Midbrain (tissue), 1 donor: ENCODE measurements at places on chromosomes 11 and 22.

- DNase-seq, result no peak
Measured at GRCh38 chr11:31326470-31327148, 42.9 kb downstream of the DCDC1 start.

GRCh38 chr11:130817330-130817944 lies 98.8 kb downstream of the SNX19 start:
- no peak for DNase-seq

DNA sequence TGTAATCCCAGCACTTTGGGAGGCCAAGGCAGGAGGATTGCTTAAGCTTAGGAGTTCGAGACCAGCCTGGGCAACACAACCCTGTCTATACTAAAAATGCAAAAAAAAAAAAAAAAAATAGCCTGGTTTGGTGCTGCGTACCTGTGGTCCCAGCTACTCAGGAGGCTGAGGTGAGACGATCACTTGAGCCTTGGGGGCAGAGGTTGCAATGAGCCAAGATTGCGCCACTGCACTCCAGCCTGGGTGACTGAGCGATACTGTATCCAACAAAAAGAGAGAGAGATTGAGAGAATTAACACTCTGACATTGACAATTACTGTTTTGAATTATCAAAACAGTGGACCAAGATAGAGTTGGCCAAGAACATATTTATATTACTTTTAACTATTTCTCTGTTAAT lies 53.7 kb downstream of the SIK2 start:
- no peak for DNase-seq

GRCh38 chr11:37248145-37248544 lies 650.1 kb upstream of the RAG2 start:
- no peak for DNase-seq

DNA sequence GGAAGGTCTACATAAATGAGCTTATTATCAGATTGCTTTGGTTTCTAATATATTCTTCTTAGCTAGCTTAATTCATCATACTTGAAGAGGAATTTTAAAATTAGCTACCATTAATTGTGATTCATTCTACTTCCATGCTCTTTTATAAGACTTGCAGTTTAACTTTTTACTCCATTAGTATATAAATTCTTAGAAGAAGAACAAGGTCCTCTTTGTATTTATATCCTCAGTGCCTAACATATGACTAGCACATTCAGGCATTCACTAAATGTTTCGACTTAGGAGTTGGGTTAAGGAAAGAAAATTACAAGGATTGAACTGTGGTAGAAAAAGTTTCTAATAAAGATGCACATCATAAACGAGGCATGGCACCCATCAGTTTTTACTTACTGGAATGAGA lies 1135.5 kb downstream of the JRKL start:
- no peak for DNase-seq

- DNase-seq, result no peak
Measured at GRCh38 chr11:17383461-17383860, 5.0 kb downstream of the KCNJ11 start.

- no peak for DNase-seq
Measured at GRCh38 chr11:44600839-44601383, 35.4 kb downstream of the CD82 start.

DNA sequence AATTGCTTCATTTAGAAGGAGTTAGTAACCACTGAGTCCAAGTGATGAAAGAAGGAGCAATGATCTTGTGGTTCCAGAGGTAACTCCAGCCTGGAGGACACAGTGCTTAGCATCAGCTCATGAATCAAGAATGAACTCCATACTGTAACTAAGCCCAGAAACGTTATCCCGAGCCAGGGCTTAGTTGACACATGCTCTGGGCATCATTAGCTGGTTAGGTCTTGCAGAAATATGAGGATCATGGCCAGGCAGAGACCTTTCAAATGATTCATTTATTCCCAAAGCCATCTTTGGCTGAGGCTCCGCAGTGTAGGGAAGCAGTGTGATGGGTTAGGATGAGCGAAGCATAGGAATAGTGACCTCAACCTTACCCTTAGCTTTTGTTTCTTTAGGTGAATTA lies 277.4 kb downstream of the FAM76B start:
- no peak for DNase-seq

DNA sequence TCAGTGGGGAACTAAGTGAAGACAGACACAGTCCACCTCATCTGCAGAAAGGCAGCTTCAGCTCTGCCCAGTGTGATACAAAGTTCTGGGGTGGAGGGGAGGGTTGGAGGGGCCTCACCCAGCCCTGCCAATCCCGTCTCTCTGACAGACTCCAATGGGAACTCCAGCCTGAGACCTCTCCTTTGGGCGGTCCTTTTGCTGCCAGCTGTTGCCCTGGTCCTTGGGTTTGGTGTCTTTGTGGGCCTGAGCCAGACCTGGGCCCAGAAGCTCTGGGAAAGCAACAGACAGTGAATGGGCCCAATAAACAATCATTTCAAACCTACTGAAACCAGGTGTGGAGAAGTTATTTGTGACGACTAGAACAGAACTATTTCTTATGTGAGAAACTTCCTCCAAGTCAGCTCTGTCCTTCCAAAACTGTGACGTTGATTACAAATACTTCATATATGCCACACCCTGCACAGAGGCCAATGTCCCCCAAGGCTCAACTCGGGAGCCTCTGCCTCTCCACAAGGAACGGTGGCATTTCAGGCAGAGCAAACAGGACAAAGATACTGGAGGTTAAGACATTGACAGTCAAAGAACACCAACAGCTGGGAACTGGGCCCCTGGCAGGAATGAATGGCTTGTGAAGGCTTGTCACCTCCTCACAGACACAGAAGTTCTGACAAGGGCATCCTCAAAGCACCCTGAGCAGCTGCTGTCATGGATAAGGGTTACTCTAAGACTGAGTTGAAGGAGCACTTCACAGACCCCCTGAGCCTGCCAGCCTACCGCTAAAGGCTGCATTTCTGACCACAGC lies 8.2 kb downstream of the ZP1 start:
- DNase-seq, result no peak

DNA sequence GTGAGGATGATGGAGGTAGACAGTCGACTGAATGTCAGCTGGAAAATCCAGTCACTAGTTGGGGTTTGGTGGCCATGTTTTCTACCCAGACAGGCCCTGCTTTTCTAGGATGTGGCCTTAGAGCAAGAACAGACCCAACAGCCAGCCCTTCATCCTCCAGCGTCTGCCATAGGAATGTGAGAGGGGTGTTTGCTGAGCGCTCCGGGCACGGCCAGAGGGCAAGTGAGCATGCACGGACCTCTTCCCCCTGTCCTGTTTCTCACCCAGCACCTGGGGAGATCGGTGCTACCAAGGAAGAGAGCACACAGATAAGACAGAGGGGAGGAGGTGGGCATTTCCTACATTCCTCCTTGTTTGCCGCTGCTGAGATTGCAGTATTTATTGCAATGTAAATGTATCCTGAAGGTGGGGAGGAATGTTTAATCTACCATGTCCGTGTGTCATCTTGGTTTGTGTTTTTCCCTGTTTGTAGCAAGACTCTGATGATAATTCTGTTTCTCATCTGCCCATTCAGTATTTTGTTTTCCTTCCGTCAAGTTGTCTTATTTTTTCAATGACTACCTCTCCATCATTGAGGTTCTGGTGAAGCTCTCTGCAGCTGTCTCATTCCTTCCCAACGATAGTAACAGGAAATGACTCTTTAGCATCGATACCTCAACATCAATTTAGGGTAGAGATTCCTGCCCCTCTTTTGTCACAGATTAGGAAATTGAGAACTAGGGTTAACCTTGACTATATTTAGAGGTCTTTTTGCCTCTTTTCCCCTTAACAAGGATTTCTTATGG lies 4.9 kb upstream of the ATF4 start:
- no peak for DNase-seq

GRCh38 chr11:6617315-6617781 lies 1.9 kb downstream of the TPP1 start:
- DNase-seq, result no peak

- DNase-seq, result no peak
Measured at GRCh38 chr11:57485217-57485990, 25.1 kb downstream of the RTN4RL2 start.

DNA sequence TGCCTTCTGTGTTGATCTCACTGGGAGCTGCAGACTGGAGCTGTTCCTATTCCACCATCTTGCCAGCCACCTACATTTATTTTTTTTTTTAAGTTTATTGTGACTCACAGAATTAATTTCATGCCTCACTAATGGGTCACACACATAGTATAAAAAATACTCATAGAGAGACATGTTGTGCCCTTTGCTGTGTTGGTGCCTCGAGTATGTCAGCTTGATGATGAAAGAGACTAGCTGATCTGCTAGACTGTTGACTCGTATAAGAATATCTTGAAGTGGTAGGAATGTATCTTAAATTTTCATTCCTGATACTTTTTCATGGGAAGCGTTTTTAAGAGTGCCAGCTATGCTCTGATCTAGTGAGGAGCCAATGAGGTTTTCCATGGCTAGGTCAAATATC lies 28.6 kb upstream of the AMPD3 start:
- no peak for DNase-seq

GRCh38 chr11:26675233-26675928 lies 46.5 kb downstream of the SLC5A12 start:
- no peak for DNase-seq

- no peak for DNase-seq
Measured at GRCh38 chr22:26735019-26735409, 77.6 kb downstream of the MIAT start.

DNA sequence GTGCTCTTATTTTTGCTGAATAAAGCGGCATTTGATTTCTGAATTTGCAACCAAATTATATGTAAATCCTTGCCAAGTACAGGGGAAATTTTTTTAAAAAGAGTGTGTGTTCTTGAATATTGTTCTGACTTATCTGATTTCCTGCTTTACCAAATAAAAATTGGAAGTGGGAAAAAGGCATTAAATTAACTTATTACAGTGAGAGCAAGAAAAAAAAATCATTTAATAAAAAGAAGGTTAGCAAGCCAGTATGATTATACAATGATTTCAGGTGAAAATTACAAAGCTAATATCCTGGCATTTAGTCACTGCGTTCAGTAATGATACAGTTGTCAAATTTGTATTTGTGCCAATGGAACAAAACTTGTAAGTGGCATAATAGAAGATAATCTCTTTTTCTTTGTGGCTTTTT lies 82.1 kb upstream of the PPARA start:
- DNase-seq, result no peak

DNA sequence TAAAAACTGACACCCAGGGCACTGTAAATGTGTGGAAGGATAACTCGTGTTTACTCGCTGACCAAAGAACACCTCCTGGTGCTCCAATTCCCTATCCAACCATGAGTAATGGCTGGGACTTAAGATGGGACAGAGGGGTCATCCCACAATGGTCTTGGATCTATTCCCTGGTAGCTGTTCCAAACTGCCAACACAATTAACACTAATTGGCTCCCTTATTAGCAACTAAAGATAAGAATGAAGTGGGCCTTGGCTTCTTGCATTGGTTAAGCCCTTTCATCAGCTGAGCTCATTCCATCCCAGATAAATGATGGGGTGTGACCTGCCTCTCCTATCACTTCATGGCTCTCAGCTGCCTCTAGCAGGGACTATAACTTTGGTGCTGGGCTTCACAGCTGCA lies 1.5 kb upstream of the SIK3 start:
- no peak for DNase-seq

DNA sequence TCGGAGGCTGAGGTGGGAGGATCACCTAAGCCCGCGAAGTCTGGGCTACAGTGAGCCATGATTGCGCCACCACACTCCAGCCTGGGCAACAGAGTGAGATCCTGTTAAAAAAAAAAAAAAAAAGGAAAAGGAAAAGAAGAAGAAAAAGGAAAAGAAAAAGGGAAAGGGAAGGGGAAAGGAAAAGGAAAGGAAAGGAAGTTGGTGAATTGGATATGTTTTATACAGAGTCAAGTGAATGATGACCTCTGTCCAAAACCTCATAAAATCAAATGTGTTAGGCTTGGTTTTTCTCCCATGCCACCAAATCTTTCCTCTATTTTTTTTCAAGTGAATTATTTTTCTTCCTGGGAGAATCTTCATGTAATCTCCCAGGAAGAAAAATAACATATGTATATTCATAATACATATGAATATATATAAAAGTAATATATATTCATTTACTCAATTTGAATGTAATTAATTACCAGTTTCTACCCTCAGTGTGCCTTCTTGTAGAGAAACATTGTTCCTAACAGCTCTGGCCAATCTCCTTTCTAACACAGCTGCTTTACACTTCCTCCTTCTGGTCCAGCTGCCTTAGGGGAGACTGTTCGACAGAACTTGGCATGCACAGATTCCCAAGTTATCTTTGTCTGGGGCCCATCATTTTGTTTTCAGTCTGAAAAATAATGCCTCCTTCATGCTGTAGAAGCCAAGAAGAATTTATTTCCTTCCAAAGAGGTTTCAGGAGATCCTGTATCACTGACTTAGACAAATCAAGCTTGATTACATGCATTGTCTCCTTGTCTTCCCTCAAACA lies 111.9 kb downstream of the CCDC34 start:
- no peak for DNase-seq

GRCh38 chr22:46292732-46293131 lies 3.9 kb upstream of the GTSE1 start:
- DNase-seq, result no peak

DNA sequence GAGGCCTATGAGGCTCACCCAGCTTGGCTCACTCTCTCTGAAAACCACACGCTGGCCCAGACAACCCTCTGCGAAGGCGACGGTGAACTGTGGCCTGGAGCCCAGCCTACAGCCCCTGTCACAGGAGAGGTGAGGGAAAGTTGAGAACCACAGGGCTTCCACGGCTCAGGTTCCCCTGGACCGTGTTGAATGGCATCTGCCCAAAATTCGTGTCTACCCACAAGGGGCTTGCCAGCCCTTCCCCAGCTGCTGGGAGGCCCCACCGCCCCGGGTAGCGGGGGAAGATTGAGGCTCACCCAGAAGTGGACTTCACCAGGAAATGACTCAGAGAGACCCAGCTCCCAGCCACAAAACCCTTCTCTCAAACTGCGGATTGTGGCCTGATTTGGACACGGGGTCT lies 197.1 kb downstream of the CTTN start:
- no peak for DNase-seq

GRCh38 chr11:133023232-133023631 lies 509.1 kb downstream of the OPCML start:
- no peak for DNase-seq

GRCh38 chr11:18314784-18315523 lies 7.0 kb downstream of the HPS5 start:
- DNase-seq, result no peak

DNA sequence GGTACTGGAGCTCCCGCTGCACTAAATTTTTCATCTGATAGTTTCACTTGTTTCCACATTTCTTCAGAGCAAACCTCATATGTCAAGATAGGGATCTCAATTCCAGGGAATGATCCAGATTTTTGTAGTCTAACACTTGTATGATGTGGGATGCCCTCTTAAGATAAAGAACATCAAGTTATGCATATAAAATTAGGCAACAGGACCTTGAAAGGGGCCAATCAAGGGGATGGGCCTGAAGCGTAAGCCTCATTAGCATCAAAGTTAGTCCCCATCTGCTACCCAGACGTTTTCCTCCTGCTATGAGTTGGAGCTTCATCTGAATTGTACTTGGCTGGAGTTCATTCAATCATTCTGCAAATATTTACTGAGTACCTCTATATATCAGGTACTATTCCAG lies 17.5 kb downstream of the PDGFD start:
- no peak for DNase-seq
